ENCODE measurements at places on chromosomes 4 and X.

DNA sequence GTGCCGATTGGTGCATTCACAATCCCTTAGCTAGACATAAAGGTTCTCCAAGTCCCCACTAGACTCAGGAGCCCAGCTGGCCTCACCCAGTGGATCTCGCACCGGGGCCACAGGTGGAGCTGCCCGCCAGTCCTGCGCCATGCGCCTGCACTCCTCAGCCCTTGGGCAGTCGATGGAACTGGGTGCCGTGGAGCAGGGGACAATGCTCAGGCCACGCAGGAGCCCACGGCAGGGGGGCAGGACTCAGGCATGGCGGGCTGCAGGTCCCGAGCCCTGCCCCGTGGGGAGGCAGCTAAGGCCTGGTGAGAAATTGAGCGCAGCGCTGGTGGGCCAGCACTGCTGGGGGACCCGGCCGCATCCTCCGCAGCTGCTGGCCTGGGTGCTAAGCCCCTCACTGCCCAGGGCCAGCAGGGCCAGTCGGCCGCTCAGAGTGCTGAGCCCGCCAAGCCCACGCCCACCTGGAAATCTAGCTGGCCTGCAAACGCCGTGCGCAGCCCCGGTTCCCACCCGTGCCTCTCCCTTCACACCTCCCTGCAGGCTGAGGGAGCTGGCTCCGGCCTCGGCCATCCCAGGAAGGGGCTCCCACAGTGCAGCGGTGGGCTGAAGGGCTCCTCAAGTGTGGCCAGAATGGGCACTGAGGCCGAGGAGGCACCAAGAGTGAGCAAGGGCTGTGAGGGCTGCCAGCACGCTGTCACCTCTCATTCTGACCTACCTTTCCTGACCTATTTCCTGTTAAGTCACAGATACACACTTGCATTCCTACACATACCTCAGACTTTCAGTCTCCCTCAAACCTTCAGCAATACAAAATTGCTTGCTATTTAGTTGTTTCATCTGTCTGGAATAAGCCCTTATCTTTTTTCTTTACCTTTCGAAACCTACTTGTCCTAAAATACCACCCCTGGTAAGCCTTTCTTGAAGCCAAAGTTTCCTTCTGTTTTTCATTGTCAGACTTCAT, 20.7 kb downstream of the UBE2K start:
- no peak for DNase-seq

DNA sequence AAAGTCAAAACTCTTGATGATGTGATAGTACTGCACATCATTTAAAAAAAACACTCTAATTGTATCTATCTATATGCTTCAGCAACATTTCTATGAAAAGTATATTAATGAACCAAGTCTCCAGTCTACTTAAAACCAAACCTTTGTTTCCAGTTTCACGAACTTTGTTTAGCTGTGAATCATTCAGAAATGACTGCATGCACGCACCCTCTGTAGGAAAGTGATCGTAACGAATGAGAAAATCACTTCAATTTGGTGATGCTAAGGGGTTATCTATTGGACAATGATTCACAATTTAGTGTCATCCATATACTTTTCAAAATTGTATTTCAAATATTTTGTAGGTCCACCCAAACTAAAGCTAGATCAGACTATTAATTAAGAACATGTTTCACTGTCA, 157.6 kb downstream of the KLHL13 start:
- DNase-seq, result no peak

GRCh38 chr4:107131295-107131694, 95.2 kb upstream of the DKK2 start:
- no peak for DNase-seq

DNA sequence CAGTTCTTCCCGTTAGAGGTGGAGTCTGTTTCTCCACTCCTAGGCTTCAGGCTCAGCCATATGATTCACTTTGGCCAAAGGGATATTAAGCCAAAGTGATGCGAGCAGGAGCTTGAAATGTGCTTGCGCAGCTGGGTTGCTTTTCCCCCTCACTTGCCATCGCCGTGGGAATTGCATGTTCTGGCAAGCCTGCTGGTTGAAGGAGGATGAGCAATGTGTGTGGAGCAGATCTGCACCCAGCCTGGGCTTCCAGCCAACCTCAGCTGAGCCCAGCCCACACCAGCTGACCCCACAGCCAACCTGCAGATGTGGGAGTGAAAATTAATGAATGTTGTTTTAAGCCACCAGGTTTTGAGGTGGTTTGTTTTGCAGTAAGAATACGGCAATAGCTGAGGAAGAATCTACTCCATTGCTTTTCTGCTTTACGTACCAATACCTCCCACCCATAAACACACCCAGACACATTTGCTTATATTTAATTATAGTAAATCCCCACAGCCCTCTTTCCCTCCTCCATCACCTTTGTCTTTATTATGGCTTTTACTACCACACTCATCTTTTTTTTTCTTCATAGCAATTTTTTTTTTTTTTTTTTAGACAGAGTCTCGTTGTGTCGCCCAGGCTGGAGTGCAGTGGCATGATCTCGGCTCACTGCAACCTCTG, 132.8 kb upstream of the FUNDC1 start:
- no peak for DNase-seq

GRCh38 chr4:3687538-3687937, 78.6 kb upstream of the ADRA2C start:
- no peak for DNase-seq

GRCh38 chr4:98203332-98204235, 57.6 kb upstream of the RAP1GDS1 start:
- no peak for DNase-seq

DNA sequence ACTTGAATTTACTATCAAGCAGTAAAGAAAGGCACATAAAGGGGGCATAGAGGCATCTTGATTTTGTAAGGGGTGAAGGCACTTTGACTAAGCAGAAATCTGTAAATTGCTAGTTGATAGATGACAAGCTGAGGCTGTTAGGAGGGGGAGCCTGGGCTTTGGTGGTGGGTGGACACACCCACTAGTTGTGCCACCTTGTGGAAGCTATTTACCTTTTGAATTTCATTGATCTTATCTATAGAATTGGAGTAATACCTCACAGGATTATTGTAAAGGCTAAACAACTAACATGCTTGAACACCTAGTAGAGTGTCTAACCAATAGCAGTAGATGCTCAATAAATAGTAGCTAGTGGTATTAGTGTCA, 142.8 kb upstream of the KCNIP4 start:
- no peak for DNase-seq

DNA sequence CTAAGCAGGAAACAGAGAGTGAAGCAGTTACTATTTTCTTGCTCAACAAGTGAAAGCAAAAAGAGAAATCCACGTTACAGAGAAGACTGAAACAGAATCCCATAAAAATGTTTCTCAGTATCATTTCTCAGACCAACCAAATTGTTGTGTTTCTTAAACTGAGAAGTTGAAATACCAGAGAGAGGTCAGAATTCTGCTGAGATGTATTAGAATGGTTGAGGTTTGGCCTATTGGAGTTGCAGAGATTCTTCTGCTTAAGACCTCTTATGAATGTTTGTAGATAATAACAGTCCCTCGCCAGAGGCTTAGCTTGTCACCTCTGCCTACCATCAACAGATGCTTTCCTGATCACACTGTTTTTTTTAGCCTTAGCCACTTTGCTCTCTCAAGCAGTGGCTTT, 481.4 kb downstream of the TRIML1 start:
- no peak for DNase-seq

GRCh38 chrX:118231464-118231863, 114.4 kb upstream of the WDR44 start:
- no peak for DNase-seq

GRCh38 chrX:46744009-46744408, 14.9 kb downstream of the SLC9A7 start:
- no peak for DNase-seq

DNA sequence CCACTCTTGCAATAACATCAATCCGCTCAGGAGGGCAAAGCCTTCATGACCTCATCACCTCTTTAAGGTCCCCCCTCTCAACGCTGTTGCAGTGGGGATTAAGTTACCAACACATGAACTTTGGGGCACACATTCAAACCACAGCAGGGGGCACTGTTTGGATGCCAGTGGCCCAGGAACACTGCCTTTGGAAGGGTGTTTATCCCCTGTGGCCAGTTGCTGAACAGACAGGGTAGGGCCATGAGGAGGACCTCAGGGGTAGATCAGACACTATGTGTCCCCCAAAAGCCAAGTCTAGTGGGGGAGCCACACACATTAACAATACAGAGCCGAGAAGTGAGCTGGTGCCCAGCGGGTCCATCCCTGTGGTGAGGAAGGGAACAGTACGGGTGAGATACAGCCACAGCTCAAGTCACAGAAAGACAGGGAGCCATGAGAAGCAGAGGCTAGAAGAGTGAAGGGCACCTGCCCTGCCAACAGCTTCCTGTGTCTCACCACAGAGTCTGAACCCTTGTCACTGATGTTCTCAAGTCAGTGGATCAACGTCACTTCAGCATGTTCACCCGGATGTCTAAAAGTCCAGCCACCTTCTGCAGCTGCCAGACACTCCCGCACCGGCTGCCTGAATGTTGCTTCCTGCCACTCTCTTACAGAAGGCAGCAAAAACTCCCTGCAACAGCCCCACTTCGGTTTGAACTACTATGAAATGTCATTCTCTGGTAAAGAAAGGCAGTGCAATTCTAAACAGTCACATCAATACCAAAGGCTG, 19.9 kb upstream of the MXD4 start:
- no peak for DNase-seq

- no peak for DNase-seq
Observed at GRCh38 chr4:100076753-100077152, 113.5 kb downstream of the DDIT4L start.

- DNase-seq, result no peak
Observed at GRCh38 chrX:19019996-19020395, 36.1 kb upstream of the PHKA2 start.

DNA sequence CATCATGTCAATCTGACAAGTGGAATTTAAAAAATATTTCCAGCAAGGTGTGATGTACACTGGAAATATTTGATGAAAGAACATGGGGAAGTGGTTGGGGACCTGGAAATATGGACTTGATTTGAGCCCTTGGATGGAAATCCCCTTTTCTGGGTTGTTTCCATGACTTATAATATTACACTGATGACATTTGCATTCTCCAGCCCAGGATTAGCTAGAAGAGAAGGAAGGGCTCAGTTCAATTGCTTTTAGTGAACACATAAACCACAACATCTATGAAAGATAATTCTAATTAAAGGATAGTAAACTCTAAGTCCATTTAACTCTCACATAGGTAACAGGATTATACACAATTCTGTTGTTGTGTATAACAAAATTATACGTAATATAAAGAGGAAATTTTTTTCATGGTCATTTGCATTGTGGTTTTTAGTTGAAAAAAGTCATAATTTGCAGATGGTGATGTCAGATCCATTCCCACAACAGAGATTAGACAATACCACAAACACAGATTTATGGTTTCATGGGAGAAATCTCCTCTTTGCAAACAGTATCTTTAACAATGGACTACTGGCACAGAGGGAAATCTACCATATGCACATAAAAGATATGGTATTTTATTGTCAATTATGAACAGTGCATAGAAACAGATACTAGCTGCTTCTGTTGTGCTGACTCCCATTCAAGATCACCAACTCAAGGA, 126.5 kb downstream of the DKK2 start:
- DNase-seq, result no peak

GRCh38 chr4:101292901-101293300, 54.4 kb downstream of the PPP3CA start:
- DNase-seq, result no peak

DNA sequence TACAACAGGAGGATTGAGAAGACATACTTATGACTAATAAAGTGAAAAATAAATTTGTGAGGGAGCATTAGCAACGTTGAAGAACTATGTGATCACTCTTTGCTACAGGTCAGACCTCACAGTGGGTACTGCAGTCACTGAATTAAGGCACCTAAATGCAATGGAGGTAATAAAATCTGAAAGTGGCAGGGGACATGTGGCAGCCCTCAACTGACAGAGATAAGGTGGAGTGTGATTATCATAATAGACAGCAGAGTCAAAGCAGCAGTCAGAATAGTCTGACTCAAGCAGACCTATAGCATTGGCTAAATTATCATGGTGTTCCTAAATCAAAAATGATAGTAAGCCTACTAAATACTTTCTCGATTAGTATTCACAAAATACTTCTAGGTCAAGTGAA, 1220.5 kb downstream of the PCDH18 start:
- no peak for DNase-seq

DNA sequence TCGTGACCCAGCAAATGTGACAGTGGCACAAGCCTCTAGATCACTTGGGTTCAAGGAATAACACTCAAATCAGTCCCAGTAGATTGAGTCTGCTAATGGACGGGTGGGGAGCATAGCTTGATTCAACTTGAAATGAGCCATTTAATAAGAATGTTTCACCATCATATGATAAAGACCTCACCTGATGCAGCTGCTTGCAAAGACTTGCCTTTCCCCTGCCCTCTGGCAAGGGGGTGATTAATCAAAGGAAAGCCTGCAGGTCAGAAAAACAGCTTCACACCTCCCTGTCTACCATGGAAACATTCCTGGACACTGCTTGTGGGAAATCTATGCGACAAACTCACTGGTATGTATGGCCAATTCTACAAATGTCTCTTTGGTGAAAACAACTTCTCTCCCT, 54.5 kb downstream of the CD99L2 start:
- DNase-seq, result no peak

DNA sequence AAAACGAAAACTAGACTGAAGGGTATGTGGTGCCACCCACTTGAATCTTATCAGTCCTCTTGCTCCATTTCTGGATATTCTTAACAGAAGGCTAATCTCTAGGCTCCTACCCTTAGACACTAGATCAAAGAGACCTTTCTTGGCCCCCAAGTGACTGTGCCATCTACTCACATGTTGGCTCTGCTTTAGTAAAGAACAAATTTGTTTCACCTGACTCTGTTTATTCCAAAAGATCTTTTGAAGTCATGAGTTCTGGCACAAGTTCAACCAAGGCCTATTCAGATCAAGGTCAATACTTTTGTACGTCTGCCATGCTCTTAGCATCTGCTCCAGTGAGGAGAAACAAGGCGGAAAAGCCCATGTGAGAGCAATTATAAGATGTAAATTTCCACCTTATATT, 37.3 kb downstream of the MAGEB17 start:
- DNase-seq, result no peak

- DNase-seq, result no peak
Observed at GRCh38 chr4:11111876-11112275, 316.8 kb downstream of the HS3ST1 start.

GRCh38 chr4:92163348-92163747, 140.4 kb upstream of the GRID2 start:
- DNase-seq, result no peak

All from head of caudate nucleus (tissue), 42 donors.